Stimulated activated CD4-positive, alpha-beta T cell treated with anti-CD3 and anti-CD28 coated beads, Interleukin-12 subunit alpha, Interleukin-12 subunit beta, amount 100 ng/mL, for 4 hours (primary cell): ENCODE measurements at places on chromosomes 7 and 10.

GRCh38 chr10:101687071-101687658 lies 7.8 kb downstream of the FBXW4 start:
- DNase-seq, result no peak

GRCh38 chr10:70164163-70164562 lies 6.2 kb downstream of the SAR1A start:
- no peak for DNase-seq

DNA sequence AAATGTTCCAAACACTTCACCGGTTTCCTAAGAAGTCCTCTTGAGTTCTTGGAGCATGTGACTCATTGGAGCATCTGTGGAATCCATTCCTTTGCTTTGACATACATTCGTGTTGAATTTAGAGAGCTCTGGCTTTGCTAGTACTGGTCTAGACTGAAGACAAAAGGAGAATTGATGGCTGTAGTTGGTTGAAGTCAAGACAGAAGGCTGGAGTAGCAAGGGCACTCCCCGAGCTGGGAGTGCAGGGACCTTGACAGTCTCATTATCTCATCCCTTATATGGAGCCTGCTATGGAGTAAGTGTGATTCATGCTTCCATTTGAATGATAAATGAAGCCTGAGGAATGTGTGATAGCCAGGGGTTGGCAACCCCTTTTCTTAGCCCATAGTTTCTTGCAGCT lies 1249.1 kb downstream of the TYW1 start:
- DNase-seq, result no peak

DNA sequence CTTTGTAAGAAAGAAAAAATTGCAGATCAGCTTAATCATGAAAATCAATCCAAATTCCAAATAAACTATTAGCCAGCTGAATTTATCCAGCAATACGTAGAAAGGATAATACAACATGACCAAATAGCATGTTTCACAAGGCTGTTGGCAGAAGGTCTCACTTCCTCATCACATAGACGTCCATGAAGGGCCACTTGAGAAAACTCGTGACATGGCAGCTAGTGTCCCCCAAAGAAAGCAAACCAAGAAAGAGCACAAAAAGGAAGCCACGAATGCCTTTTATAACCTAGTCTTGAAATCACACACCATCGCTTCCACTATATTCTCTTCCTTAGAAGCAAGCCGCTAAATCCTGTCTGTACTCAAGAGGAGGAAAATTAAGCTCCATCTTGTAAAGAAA lies 105.6 kb upstream of the NRBF2 start:
- no peak for DNase-seq

DNA sequence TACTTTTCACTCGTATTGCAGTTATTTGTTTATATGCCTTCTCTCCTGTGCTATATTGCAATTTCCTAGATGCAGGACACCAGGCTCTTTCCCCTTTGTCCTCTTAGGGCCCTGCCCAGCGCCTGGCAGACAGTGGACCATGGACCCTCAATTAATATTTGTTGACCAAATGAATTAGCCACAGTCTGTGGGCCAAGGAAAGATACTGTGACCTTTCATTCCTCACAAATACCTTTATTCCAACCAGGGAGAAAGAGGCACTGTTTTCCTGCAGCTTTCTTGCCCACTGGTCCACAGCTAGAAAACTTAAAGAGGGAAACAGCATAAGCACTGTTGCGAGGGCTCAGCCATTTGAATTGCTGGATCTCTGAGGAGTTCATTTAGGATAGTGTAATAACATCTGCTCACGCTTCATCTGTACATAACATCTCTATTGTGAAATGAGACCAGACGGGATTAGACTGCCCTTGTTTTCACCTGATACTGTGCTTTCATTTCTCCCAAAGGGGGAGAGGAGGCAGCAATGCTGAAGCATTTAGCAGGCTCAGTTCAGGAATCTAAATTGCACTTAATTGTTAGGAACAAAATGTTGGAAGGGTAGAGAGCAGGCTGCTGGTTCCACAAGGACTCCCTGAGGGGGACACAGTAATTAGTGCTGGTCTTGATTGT lies 46.7 kb downstream of the TNS3 start:
- no peak for DNase-seq

GRCh38 chr10:97224483-97225435 lies 39.0 kb upstream of the SLIT1 start:
- no peak for DNase-seq

GRCh38 chr10:118818621-118819221 lies 64.0 kb upstream of the CACUL1 start:
- DNase-seq, result no peak

- no peak for DNase-seq
These were observed 455 bp upstream of the SPAG6 start for GRCh38 chr10:22344781-22345300.

DNA sequence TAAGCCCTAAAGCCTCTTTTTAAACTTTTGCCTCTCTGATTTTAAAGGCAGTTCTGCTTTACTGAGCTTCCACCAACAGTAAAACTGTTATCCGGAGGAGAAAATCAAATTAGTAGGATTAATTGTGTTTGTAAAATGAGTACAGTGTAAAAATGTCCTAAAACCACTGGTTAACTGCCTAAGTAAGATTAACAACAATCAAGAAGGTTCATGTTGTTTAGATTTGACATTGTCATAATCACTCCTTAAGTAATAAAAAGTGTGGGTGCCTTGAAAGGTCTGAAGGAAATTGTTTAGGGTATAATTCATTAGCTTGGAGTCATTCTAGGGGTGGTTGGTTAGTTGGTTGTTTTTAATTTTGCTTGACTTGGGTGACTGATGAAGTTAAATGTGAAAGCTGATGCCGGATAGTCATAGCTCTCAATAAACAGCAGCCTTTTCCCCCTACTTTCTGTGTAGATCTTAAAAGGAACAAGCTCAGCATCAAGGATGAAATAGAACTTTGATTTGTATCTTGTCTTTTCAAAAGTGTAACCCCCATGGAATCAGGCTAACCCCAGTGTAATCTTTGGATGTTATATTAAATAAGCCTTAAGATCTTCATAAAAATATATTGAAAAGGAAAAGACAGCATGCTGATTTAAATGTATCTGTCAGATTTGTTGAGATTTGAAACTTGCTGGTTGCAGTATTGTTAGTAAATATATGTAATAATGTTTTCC lies 148.3 kb downstream of the ARID5B start:
- DNase-seq, result no peak

- DNase-seq, result no peak
These were observed 247.8 kb downstream of the SDK1 start for GRCh38 chr7:3548815-3549214.

DNA sequence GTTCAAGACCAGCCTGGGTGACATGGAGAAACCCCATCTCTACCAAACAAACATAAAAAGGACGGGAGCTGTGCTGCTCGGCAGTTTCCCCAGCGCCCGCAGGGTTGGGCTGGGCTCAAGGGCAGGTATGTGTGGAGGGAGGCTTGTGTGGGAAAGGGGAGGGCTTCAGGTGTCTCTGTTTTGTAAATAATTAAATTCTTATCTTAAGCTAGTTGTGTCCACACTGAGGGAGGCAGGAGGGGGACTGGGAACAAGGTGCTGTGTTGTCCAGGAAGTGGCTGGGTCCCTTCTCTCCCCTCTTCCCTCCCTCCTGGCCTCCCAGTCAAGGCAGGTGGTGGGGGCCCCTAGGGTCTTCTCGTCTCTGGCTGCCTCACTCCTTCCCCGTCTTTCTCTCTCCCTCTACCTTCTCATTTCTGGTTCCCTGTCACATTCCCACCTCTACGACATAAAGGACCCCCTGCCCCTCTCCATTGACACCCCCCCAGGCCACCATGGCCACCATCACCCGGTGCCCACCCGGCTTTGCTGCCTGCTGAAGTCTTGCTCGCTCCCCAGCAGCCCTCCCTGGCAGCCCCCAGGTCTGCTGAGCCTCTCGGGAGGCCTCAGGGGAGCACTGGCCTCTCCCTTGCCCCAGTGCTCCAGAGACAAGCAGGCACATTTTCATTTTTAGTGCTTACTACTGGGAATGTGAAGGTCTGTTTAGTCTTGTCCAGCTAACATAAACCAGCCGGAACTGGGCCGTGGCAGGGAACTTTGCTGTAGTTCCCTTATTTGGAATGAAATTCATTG lies 19.3 kb downstream of the NEURL1 start:
- no peak for DNase-seq

- DNase-seq, result no peak
These were observed 159.2 kb downstream of the NEURL1 start for GRCh38 chr10:103652599-103653281.

DNA sequence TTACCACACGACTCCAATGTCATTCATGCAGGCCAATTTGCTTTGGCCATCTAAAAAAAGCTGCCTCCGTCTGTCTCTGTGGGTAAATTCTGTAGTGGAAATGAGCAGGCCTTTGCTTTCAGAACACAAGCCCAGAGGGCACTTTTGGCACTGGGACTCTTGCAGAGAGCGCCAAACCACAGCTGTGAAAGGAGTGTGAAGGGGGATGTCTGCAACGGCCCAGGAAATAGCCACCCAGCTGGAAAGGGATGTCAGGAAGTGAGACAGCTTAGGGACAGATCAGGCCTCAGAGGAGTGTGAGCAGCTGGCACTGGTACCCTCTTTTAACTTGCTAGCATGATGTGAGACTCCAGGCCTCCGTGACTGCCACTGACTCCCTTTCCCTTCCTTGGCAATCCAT lies 152.4 kb downstream of the DKK1 start:
- DNase-seq, result no peak

DNA sequence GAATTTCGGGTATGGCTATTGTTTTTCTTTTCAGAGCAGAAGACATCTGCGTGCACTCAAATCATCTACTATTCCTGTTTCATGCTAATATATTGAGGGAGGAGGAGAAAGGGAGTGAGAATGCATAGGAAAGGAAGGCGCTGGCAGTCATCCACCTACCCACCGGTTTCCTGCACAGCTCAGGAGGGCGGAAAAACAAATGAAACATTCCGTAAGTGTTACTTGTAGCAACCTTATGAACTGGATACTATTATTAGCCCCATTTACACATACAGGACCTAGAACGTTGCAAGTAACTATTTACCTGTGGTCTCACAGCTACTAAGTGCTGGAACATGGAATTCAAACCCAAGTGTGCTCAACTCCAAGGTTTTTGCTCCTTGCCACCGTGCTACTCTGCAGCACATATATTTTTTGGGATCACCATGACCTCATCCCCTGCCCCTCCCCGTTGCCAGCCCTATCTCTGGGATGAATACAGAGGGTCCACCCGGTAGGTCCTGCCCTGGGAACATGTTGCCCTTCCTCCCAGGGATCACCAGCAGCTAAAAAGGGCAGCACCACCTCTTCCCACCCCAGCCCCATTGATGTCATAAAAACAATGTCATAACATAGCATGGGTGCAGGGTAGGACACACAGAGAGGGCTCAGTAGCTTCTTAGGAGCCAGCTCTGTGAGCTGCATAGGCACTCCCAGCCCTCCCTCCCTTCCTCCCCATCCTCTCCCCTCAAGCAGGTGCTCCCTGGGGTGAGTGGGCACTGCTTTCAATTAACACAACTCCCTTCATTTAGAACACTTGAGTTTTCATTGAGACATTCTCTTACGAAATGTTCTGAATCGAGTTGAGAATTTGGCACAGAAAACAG lies 16.9 kb downstream of the GFRA1 start:
- no peak for DNase-seq

- peak; percentile 53 for DNase-seq
These were observed 4.0 kb upstream of the IGF2BP3 start for GRCh38 chr7:23474094-23474828.

DNA sequence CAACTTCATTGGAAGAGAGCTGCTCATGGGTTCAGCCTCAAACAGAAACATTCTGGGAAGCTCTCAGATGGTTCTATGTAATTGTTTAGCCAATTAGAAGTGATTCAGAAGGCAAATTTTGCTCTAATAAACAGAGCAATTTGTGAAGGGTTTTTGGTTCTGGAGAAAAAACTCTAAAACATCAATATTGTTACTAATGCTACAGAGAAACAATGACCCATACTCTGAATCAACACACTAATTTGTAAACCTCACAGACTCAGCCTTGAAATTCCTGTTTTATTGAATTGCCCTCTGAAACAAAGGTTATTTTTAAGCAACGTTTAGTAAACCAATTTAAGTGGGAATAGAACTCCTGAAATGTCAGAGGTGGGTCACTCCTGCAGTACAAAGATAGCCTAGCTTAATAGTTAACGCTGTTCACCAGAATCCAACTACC lies 171.6 kb upstream of the SVIL start:
- no peak for DNase-seq

DNA sequence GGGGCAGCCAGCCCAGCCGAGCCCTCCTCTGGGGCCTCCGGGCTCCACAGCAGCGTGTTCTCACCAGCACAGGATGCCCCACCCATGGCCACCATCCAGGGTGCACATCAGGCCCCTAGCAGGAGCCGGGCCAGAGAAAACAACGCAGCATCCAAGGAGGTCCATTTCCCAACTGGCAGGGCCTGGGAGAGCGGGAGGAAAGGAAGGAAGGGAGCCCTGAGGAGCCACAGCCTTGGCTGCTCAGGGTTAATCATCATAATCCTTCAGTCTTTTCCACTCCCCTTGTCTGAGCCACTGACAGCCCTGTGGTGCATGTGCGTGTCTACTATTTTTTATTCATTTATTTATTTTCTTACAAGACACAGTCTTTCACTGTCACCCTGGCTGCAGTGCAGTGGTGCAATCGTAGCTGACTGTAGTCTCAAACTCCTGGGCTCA lies 3.6 kb downstream of the PLAC9 start:
- DNase-seq, result no peak

DNA sequence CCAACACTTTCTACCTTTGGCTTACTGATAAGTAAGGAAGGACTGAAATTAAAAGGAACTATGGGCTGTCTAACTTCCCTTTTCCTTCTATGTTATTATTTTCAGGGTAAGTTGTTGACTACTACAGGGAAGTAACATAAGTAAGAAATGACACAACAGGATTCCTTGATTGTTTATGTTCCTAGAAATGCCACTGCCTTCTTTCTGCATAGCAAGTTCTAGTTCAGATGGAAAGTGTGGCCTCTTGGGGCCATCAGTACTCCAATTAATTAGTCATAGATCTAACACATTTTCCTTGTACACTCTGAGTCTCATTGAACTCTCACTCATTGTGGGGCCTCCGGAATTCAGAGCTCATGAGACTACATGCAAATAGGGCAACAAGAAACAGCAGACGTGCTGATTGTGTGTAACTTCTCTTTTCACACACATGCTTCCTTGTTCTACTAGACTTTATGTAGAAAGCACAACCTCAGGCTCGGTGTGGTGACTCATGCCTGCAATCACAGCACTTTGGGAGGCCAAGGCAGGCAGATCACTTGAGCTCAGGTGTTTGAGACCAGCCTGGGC lies 35.3 kb upstream of the HIBADH start:
- no peak for DNase-seq

DNA sequence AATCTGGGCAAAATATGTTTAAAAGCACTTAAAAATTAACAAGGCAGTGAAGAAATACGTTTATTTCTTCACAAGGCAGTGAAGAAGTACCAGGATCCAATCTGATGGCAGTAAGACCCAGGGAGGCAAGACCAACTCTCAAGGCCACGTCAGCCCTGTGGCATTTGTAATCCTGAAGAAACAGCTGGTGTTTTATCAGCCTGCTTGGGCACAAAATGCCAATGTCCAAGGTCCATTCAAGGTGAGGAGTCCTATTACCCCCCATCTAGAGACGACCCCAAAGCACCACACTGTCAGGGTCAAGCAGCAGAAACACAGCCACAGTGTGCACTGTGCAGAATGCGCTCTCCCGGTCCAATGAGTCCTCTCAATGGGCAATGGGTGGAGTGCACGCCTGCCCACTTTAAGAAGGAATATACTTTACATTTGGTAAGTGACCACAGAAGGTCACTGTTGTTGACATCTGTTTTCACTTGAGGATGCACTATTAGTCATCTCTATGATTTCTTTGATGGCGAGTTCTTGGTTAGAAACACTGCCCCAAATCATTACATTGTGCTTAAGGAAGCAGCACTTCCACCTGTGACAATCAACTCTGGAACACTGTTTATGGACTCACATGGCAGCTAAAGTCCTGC lies 12.8 kb downstream of the CPXM2 start:
- DNase-seq, result no peak
